ENCODE measurements at places on chromosomes 5 and 9.

DNA sequence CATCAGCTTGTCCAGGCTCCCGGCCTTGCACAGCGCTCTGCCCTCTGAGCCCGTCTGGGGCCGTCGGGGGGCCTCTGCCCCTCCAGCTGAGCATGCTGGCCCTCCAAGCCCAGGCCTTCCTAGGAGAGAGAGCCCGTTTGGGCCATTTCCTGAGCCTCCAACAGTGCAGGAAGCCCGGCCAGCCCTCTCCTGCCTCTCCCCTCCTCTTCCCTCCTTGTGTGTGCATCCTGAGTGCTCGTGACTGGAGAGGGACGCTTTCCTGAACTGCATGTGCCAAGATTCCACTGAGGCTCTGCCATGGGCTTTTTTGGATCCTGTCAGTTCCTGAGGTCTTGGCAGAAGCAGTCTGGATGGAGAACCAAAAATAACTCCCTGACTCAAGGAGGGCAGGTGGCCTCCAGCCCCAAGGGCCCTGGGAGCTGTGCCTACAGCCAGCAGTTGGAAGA, 15.6 kb downstream of the OLFM1 start:
- no peak for DNase-seq

DNA sequence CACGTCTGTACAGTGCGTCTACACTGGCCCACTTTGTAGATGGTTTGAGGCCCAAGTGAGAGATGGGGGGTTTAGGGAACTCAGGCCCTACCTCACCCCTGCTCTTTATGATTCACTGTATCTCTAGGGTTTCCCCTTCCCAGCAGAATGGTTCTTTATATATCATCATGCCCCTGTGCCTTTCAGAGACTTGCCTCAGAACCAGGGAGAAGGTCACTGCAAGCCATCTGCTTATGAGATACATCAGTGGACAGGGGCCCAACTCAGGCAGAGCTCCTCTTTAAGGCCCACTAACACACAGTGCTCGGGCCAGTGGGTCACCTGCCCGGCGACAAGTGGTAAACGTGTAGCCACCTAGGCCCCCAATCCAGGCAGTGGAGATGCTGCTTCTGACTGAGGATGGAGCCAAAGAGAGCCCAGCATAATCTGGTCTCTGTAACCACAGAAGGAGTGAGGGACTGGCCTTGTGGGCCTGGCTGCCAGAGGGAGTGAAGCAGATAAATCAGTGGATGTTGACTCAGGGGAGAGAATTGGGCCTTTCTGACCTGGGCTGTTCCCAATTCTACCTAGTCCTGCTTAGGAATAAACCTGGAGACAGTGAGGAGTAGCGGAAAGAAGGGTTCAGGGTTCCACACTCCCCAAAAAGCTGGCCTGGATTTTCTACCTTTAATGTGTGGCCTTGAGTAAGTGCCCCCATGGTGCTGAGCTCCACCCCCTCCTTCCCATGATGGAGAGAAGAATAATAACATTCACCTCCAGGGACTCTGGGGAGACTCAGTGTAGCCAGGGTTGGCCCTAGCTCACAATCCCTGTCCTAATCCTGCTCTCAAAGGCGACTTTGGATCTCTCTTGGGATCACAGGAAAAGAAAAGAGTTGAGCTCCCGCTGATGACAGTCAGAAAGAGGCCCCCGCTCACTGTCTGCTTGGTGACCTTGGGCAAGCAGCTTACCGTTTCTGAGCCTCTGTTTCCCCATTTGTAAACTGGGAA, 2.8 kb upstream of the DUSP1 start:
- DNase-seq, result no peak

- DNase-seq, result no peak
Measured at GRCh38 chr5:38497946-38498345, 58.5 kb downstream of the LIFR start.

- DNase-seq, result no peak
Measured at GRCh38 chr5:6788956-6789649, 75.9 kb downstream of the TENT4A start.

DNA sequence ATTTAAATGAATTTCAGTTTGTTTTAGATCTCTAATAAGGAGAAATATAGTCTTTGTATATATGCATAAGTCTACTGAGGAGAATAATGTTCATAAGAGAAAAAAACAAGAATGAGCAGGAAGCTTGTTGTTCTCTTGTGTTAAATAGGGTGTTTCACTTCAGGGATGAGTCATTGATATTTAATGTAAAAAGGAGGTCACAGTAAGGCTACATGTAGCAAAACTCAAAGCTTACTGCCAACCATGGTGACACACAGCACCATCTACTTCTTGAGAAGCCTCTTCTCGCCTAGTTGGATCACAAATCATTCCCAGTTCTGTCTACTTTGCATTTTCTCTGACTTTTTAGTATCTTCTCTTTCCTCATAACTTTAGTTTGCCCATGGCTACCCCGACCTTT, 1466.0 kb upstream of the C9orf72 start:
- no peak for DNase-seq

DNA sequence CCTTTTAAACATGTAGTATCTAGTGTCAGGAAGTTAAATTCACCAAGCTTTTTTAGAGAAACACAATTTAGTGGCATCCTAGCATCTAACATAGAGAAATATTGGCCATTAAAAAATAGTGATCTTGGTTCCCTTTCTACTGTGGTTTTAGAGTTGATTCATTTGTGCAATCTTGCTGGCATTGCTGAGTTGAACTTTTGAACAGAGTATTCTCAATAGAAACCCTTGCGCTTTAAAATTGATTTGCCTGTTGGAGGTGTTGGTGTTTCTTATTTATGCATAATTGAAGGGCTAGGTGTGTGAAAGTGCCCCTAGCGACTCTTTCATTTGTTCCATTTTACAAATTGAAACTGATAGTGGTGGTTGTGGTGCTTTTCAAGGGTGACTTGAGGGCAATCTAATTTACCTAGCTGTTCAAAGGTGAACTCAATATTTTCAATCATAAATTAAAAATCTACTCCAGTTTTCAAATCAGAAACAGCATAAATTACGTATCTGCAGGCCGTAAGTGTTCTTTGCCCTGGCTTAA, 73.0 kb upstream of the MPDZ start:
- DNase-seq, result no peak

GRCh38 chr5:72387985-72388384, 67.8 kb downstream of the PTCD2 start:
- no peak for DNase-seq

DNA sequence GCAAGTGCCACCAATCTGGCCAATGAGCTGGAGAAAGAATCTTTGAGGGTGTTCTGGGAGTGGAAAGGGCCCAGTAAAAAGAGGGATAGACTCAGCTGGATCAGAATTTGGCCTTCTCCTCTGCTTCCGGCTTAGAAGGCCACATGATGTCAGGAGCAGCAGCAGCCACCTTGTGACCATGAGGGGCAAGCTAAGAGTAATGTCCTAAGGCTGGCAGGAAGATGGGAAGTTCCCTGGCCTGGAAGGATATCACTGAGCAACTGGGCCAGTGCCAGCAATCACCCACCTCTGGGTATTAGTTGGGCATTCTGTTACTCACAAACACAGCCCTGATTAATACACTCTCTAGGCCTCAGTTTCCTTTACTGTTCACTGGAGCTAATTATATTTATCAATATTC, 44.2 kb downstream of the TSPAN17 start:
- DNase-seq, result no peak

GRCh38 chr9:36728651-36729520, 156.2 kb downstream of the MELK start:
- no peak for DNase-seq

DNA sequence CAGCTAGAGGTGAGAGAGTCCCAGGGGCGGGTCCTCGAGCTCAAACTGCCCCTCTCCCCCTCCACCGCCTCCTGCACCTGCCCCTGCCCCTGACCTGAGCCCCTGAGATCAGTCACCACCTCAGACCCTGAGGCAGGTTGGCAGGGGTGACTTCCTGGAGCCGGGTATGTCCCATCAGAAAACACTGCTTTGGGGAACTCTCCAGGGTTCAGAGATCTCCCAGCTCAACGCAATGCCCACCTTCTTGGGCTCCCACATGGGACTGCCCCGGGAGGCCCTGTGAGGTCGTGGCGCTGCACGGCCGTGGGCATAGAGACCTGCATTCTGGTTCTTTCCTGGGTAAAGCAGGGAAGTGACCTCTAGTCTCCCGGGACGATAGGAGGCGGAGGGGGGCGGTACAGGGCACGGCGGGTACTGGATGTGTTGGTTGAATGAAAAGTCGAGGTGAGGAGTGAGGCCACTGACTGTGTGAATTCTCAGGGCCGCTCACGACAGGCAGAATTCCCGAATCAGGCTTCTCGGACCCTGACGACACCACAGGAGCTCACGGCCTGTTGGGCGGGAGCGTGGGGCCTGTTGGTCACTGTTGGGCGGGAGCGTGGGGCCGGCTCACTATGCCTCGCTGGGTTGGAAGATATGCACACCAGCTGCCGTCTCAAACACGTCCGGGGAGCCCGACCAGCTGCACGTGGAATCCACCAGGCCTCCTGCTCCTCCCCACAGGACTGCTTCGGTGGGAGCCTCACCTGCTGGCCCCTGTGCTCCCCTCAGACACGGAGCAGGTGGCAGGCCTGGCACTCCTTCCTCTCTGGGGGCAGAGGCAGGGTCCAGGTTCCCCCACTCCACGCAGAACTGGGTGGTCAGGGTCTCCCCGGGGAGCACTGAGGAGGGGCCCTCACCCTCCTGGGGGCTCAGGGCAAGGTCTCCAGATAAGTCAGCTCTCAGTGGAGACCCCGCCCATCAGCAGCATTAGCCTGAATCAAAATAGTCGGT, 178.0 kb upstream of the PPP1R26 start:
- no peak for DNase-seq

- no peak for DNase-seq
Measured at GRCh38 chr5:35803191-35803651, 53.5 kb upstream of the IL7R start.

DNA sequence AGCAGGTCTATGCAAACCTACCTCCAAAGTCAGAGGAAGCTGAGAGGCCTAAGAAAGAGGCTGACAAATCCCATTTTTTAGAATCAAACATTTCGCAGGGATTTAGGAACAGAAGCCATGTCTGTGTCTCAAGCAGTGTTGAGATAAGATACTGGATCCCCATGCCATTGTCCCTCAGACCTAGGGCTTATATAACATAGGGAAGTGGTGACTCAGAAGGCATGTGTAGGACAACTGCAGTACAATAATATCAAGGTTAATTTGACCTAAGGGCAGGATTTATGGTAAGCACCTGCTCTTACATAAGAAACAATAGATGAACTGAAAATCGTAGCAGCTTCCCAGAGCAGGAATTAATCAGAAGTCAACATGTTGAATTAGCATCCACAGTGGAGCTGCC, 459.4 kb downstream of the ANXA1 start:
- DNase-seq, result no peak

GRCh38 chr9:102974530-102974929, 20.6 kb upstream of the CYLC2 start:
- DNase-seq, result no peak

- DNase-seq, result no peak
Measured at GRCh38 chr5:116778032-116778431, 203.4 kb upstream of the SEMA6A start.

DNA sequence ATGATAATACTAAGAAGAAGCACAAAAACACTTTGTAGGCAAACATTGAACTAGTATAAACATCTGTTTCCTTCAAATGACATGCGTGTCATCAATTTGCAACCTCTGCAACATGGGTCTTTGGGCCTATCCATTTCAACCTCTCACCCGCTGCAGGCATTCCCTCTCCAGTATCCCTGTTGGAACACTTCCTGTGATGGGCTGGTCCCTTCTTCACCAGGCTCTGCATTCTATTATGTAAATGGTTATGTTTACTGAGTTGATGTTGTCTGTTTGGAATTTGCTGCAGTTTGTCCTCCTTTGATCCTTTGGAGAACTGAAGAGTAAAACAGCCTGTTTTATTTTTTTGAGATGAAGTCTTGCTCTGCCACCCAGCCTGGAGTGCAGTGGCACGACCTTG, 16.6 kb upstream of the TBC1D2 start:
- no peak for DNase-seq

- no peak for DNase-seq
Measured at GRCh38 chr9:90569511-90569910, 73.1 kb downstream of the DIRAS2 start.

DNA sequence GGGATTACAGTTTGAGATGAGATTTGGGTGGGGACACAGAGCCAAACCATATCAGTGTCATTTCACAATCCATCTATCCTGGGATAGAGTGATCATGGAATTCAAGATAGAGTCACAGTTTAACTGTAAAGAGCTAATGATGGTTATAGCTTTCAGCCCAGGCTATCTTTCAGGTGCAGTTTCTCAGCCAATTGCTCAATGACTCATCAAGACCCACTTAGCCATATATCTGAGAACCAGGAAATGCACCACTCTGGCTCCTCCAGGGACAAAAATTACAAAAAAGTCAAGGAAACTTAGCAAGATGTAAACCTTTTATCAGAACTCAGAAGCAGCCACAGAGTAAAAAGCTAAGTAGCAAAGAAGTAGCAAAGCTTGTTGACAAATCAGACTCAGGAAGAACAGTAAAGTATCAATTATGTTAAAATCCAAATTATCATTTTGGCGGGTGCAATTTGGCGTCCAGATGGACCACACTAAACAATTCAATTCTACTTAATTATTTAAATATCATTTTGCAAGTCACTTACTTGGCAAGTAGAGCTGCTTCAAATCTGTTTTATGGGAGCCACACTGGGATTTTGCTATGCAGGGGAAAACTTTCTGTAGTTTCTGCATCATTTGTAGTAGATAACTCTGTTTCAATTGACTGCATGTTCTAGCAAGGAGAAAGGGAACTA, 169.4 kb downstream of the TLE1 start:
- no peak for DNase-seq

GRCh38 chr9:69314547-69314946, 10.5 kb upstream of the ENTREP1 start:
- DNase-seq, result no peak

- DNase-seq, result no peak
Measured at GRCh38 chr5:178499352-178499751, 90.8 kb downstream of the COL23A1 start.

DNA sequence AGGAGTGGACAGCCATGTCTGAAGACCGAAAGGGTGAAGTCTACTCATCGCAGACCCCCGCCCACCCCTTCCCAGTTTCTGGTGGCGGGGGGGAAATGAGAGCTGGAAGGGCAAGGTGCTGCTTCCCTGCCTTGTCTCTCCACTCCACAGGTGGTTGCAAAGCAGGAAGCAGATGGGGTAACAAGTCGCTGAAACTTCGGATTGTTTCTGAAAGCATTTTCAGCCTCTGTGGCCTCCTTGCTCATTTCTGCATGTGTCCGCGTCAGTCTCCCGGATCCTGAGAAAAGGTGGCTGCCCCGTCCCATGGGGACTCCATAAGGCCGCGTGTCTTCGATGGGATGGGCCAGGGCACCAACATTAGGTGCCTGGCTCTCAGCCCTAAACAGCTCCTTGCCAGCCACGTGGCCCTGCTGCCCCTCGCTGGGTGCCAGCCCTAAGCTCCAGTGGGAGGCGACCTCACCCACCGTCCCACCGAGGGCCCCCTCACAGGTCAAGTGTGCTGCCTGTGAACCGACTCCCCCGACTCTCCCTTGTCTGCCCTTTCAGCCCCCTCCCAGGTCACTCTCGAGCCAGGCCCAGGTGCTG, 971 bp downstream of the PHYKPL start:
- DNase-seq, result no peak

GRCh38 chr5:40976041-40976440, 66.7 kb downstream of the C7 start:
- DNase-seq, result no peak

- no peak for DNase-seq
Measured at GRCh38 chr5:134028496-134028895, 23.7 kb upstream of the VDAC1 start.

GRCh38 chr5:81630684-81631083, 120.2 kb downstream of the SSBP2 start:
- no peak for DNase-seq

- no peak for DNase-seq
Measured at GRCh38 chr9:71355884-71356283, 234.5 kb upstream of the TRPM3 start.
